Stimulated activated CD8-positive, alpha-beta memory T cell treated with anti-CD3 and anti-CD28 coated beads, Interleukin-4, amount 100 ng/mL, for 1 hour (primary cell): ENCODE measurements at places on chromosomes 6 and 20.
A peak's percentile ranks its signal among the peaks of the same experiment; 100 is the strongest.

GRCh38 chr6:140319209-140319608, 944.8 kb upstream of the CITED2 start:
- no peak for DNase-seq

- no peak for DNase-seq
These were observed at the start of gene PLAGL1 for GRCh38 chr6:144008120-144008811. PLAGL1 (minus strand) TSS chr6:144008259; CDS start chr6:143948136, 60,123 bp downstream.

GRCh38 chr6:161584051-161584450, 310.2 kb upstream of the AGPAT4 start:
- no peak for DNase-seq

DNA sequence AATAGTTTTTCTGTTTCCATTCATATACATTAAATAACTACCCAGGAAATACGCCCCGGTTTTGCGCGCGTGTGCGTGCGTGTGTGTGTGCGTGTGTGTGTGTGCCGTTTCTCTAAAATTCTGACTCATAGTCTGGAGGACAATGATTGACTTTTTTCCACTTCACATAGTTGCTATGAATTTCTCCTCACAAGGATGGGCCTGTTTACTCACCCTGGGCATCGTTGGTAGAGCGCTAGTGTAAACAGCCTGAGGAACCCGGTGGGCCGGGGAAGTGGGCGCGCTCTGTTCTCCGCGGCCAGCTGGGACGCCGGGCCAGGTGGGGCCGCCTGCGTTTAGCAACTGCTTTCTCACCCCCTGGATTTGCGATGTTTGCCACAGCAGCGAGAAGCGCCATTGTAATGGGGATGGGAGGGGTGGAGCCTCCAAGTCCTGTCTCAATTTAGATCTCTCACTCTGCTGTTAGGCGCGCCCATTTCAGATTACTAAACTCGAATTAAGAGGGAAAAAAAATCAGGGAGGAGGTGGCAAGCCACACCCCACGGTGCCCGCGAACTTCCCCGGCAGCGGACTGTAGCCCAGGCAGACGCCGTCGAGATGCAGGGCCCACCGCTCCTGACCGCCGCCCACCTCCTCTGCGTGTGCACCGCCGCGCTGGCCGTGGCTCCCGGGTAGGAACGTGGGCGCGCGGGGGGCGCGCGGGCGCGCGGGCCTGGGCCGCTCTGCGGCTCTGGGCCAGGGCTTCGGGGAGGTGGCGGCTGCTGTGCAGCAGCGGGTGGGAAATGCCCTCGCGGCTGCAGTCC, at the start of gene CD109:
Gene CD109 (plus strand): TSS at position 585 of the 803 bp plus-strand sequence. CDS start 13 bp downstream, at position 598.
- no peak for DNase-seq

GRCh38 chr6:83292900-83293843, 100.0 kb downstream of the RWDD2A start:
- no peak for DNase-seq

GRCh38 chr6:82056567-82056966, 191.0 kb downstream of the IBTK start:
- DNase-seq = no peak

- no peak for DNase-seq
These were observed 16.0 kb upstream of the TRIM38 start for GRCh38 chr6:25946631-25947030.

DNA sequence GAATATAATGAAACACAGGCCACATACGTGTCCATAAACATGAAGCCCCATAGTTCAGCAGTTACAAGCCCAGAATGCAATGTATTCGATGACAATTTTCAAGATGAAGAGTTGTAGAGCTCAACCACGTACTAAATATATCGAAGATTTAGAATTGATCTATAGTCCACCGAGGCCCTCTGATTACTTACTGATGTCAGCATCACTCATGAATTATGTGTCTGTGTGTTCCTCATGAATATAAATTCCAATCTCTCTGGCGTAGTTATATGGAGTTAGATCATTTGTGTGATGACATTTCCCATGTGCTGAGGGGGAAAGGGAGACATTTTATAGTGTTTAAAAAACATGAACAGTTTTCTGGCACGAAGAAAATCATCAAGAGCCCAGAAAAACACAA, 97.5 kb downstream of the PFDN4 start:
- no peak for DNase-seq

GRCh38 chr20:33671573-33672288, 2.5 kb downstream of the NECAB3 start:
- DNase-seq = no peak

GRCh38 chr6:43766964-43767461, 3.0 kb upstream of the VEGFA start:
- no peak for DNase-seq

- no peak for DNase-seq
These were observed 16.3 kb downstream of the GTSF1L start for GRCh38 chr20:43710370-43711044.

DNA sequence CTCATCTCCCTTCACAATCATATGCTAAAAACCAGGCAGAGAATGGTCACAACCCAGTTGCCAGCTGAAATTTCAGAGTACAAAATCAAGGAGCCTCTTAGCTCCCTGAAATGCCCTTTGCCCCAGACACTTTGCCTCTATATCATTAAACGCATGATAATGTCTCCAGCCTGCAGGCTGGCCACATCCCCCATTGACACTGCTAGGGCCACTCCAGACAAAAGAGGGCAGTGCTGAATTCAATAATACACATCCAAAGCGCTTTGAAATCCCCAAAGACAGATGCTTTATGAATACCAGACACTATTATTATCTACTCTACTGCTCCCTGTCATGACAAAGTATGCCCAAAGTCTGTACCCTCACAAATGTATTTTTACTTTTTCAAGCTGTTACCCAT, 348.3 kb upstream of the POU3F2 start:
- DNase-seq = no peak

GRCh38 chr20:44080646-44081267, 106.2 kb downstream of the JPH2 start:
- peak; percentile 48 for DNase-seq

DNA sequence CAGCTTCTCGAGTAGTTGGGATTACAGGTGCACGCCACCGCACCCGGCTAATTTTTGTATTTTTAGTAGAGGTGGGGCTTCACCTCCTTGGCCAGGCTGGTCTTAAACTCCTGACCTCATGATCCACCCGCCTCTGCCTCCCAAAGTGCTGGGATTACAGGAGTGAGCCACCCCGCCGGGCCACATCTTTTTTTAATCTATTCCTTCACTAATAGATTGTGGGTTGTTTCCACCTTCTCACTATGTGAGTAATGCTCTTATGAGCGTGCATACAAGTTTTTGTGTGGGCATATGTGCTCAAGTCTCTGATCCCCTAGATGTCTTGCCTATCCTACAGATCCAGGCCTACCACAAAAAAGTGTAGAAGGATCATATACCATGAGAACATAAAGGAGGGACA, 30.7 kb downstream of the CARMIL1 start:
- DNase-seq = no peak

GRCh38 chr6:169169375-169169774, 84.3 kb downstream of the THBS2 start:
- DNase-seq = no peak

DNA sequence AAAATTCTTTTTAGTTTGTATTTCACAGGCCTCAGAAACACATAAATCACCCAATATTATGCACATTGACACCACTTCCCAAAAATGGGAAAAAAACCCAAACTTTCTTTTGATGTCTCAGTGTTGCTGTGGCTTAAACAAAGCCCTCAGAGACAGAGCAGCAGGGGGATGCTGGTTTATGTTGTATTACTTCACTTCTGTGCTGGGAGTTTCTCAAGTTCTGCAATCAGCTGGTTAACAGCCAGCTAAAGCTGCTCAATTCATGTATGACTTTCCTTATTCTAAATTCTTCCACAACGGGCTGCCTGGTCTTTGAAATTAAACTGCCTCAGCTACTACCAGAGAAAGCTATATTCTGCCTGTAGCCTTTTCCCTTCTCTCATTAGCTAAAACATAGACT, 5.6 kb downstream of the FILIP1 start:
- DNase-seq = no peak

DNA sequence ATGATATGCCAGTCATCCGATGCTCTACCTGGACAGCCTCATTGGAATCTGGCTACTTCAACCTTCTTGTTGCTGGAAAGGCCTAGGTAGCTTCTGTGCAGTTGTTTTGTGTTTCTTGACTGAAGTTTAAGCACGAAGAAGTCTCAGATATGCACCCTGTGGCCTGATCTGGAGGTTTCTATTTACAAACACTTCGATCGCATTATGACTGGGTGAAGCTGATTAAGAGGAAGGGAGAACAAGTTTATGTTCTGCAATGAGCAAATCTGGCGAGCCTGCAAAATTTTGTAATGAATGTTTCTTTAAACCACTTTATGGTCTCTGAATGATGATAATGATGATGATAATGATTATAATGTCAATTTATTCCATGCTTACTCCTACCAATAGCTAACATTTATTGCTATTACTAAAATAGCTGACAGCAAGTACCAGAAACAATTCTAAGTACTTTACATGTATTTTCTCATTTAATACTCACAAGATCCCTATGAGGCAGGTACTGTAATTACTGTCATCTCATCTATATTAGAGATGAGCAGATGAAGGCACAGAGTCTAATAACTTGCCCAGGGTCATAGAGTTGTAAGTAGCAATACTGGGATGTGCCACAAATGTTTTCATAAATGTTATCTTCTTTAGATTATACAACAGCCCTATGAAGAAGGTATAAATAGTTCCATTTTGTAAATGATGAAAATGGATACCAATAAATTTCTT, 126.1 kb upstream of the UST start:
- DNase-seq = no peak

GRCh38 chr20:2564406-2564805, 28.0 kb downstream of the TMC2 start:
- DNase-seq = no peak

- no peak for DNase-seq
These were observed 52.9 kb upstream of the PLCB4 start for GRCh38 chr20:9015984-9016324.

DNA sequence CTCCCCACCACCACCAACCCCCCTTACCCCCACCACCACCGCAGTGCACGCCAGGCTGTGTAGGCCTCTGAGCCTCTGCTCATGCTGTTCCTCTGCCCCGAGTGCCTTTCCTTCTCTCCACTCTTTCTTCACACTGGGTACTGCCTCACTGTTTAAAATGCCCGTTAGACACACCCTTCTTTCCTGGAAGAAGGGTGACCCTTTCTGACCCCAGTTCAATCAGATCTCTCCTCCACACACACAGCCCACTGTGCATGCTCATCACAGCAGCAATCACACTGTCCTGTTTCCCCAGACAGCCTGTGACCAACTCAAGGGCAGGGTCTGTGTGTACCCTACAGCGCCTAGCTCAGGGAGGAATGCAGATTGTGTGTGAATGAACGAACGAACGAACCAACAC, 10.0 kb downstream of the TMEM74B start:
- DNase-seq = no peak

GRCh38 chr6:158801655-158802294, 17.4 kb downstream of the EZR start:
- no peak for DNase-seq

DNA sequence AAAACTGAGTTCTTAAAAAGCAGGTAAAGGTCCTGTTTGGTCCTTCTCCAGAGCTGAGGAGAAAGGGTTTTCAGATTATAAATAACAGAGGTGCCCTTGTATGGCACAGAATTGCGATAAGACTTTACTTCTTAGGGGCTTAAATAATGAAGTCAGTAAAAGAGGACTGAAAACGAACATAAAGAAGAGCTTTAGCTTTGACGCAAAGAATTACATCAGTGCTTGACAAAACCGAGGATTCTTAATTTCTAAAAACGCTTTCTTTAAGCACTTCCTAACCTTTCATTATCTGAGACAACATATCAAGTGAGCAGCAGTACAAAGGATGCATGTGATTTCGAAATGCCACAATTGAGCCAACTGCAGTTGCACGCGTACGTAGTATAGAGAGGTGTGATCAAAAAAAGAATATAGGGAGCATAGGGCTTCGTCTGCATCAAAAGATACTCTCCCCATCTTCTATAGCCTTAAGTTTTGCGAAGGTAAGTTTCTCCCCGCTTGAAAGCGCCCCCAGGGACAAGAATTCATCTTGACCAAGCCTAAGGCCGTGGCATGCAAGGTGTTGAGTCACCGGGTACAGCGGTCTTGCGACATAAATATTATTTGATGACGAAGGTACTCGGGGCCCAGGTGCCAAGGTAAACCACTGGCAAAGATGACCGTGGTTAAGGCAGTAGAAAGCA, 778 bp upstream of the LOC128125822 start:
- no peak for DNase-seq

- no peak for DNase-seq
These were observed 21.6 kb downstream of the CFAP61 start for GRCh38 chr20:20073801-20074371.

DNA sequence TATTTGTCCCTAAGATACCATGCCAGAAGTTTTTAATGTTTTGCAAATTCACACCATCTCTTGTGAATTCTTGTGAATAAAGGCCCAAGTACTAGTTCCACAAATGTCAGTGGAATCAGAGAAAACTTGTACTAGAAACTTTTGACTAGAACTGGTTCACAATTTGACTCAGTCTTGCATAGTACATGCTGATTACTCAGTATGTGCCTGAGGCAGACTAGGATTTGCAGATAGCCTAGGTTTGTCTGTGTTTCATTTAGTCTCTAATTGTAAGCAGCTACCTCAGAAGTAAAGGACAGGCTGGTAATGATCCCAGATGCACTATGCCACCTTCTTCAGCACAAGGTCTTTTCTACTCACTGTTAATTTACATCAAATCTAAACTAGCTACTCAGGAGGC, 34.2 kb upstream of the GSTA4 start:
- no peak for DNase-seq

DNA sequence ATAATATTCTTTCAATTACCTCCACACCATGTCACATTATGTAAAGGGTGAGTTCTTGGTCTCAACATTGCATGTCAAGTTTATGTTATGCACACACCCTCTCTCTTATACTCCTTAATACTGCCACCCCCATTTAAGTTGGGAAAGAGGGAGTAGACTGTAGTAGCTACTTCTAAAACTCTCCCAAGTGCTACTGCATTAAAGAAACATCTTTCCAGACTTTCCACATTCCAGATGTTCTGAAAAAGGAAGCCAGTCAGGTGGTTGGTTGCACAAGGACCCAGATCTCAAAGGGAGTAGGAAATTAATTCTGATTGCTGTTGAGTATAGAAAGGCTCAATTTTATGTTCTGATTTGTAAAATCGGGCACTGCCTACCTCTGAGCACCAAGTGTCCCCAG, 419.5 kb downstream of the CD83 start:
- DNase-seq = no peak

GRCh38 chr20:9424551-9424950, 89.8 kb upstream of the LAMP5 start:
- no peak for DNase-seq

DNA sequence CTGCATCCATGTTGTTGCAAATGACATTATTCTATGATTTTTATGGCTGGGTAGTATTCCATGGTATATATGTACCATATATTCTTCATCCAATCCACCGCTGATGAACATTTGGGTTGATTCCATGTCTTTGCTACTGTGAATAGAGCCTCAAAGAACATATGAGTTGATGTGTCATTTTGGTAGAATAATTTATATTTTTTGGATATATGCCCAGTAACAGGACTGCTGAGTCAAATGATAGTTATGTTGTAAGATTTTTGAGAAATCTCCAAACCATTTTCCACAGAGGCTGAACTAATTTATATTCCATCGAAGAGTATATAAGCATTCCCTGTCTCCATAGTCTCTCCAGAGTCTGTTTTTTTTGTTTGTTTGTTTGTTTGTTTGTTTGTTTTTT, 1373.5 kb downstream of the GRIK2 start:
- DNase-seq = no peak

- no peak for DNase-seq
These were observed 25.6 kb upstream of the HLA-DQB1 start for GRCh38 chr6:32692019-32692418.
